Activated CD8-positive, alpha-beta memory T cell treated with anti-CD3 and anti-CD28 coated beads for 1 hour (primary cell): ENCODE measurements at places on chromosomes 1 and 21.

- DNase-seq: no peak
Observed at GRCh38 chr1:233240829-233241682, 54.5 kb downstream of the PCNX2 start.

- no peak for DNase-seq
Observed at GRCh38 chr21:43854773-43855633, 10.0 kb upstream of the AGPAT3 start.

DNA sequence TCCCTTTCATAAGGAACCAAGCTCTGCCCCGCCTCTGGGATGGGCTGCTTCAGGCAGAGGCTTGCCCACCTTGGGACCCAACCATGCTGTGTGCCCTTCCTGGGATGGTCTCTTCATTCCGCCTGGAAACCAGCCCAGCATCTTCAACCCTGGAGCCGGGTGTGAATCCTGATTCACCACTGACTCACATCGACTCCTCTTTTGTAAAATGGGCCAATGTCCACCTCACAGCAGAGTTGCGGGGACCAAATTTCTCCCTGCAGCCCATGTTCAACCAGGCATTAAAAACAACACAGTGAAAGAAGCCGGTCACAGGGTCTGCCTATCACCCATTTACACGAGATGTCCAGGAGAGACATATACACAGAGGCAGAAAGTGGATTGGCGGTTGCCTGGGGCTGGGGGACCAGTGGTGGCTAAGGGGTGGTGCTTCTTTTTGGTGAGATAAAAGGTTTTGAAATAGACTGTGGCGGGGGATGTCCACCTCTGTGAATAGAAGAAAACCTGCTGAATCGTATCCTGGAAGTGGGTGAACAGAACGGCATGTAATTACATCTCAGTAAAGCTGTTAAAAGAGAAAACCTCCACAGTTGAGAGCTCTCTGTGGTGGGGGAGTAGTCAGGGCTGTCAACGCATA, 6.9 kb upstream of the GPR153 start:
- no peak for DNase-seq

- no peak for DNase-seq
Observed at GRCh38 chr1:35659589-35659988, 18.3 kb upstream of the PSMB2 start.

- no peak for DNase-seq
Observed at GRCh38 chr1:174247472-174247871, 88.2 kb downstream of the RABGAP1L start.
